ENCODE measurements at places on chromosomes 5 and 9. TPM values are rescaled to one million over a fixed set of nuclear protein-coding genes. Genes with fewer than 3 reads are reported as not detected.

PLCXD3 gene
- total RNA-seq = not detected

DDX4 gene
- not detected for total RNA-seq

ORM2 gene
- total RNA-seq = not detected

GABRA6 gene
- not detected for total RNA-seq

GRHPR gene
- 94.0 TPM for total RNA-seq

CNTLN gene
- total RNA-seq = 0.32 TPM

NTNG2 gene
- total RNA-seq = 1.2 TPM

HOMER1 gene
- total RNA-seq = 10.3 TPM

C1QTNF3 gene
- 1.3 TPM for total RNA-seq

KIF4B gene
- total RNA-seq = 0.04 TPM

ACTBL2 gene
- total RNA-seq = not detected

OR13C4 gene
- not detected for total RNA-seq

Data from activated CD8-positive, alpha-beta memory T cell treated with anti-CD3 and anti-CD28 coated beads for 36 hours (primary cell).